ENCODE measurements at places on chromosomes 16 and 17.
A peak's percentile ranks its signal among the peaks of the same experiment; 100 is the strongest.

DNA sequence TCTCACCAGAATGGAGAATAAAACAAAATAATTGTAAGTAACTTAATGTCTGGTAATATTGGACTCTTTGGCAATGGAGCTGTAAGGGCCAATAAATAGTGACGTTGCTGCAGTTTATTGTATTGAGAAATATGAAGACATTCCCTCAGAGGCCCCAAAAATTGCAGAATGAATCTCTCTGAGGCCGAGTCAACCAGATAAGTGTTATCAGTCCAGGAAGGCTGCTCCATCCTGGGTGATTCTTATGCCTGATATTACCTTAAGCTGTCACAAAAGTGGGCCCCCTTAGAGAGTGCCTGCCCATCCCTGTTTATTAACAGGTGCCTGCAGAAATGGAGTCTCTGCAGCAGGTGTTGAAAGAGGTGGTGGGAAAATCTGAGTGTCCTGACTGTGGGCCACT, 219.2 kb downstream of the HS3ST4 start:
- no peak for DNase-seq

DNA sequence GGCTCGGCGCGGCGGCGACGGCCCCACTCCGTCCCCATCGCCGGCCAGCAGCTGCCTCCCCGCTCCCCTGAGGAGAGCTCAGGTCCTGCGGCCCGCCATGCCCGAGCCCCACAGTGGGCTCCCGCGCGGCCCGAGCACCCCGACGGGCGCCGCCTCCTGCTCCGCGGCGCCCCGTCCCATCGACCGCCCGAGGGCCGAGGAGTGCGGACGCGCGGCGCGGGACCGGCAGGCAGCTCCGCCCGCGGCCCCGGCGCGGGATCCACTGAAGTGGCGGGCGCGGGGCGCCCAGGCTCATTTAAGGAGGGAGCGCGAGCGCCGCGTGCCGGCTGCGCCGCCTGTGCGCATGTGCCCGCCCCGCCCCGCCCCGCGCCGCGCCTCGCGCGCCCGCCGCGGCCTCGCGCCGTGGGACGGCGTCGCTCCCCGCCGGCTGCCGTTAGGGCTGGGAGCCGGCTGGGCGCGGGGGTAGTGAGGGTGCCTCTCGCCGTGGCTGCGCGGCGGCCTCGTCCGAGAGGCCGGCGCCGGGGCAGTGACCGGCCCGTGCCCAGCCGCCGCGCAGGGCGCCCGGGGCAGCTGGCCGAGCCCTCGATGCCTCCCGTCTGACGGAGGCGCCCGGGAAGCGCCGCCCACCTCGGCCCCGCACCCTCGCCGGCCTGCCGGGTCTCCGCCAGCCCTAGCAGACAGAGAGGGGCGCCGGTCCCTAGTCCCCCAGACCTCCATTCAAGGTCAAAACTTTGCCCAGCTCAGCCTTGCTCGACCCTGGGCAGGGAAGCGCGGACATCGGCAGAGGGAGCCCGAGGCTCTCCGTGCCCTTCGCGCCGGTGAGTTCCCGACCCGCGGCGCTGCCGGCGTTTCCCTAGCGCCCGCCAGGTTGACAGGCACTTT, at the start of gene NETO2:
NETO2 (minus strand) TSS at position 269 of the 882 bp plus-strand sequence. CDS start 333 bp downstream, outside the sequence.
- DNase-seq: peak; percentile 72

DNA sequence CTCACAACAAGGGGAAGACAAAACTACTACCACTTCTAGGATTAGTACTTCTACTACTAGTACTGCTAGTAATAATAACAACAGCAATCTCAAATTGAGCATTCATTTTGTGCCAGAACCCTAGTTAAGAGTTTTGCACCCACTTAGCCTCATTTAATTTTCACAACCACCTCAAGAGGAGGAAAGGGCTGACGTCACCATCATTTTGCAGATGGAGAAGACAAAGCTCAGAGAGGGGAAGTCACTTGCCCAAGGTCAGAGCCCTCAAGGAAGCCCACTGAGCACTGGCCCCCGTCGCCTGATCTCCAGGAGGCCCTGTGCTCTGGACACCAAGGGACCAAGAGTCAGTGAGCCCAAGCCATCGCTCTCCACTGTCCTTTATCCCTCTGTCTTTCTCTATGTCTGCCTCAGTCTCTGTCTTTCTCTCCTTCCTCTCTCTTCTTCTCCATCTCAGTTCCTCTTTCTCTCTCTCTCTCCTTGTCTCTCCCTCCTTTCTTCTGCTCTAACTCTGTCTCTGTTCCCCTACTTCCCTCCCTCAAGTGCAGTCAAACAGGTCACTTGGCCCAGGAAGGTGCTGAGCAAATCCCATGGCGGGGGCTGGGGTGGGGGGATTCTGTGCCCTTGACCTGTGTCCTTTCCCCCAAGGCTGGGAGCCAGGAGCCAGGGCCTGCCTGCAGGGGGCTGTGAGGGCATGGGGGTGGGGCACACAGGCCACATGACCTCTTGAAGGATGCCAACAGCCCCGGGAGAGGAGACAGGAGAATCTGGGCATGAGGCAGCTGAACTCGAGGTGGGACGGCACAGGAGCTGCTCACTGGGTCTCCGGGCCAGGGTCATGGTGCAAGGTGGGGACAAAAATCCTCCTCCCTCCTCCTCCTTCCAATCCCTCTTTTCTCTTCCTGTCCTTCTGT, 11.2 kb upstream of the NGFR start:
- DNase-seq: no peak

DNA sequence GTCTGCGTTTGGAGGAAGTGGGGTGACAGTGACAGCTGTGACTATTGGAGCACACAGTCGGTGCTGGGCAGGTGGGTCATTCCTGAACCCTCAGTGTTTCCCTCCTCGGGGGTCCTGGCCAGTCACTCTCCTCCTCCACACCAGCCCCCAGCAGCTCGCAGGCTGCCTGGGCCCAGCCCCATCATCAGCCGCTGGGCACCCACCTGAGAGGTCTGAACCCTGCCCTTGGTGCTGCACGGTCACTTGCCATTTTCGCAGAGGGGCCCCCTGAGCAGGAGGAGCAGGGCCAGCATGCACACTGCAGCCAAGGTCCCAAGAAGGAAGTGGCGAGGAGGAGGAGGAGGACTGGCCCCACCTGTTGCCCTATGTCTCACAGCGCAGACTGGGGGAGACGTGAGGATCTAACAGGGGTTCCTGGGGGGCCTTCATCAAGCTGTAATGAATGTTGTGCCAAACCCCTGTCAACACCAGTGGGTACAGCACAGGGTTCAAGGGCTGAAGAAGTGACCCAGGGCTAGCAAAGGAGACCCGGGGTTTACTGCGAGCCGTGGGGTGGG, 23.0 kb downstream of the JPH3 start:
- no peak for DNase-seq

DNA sequence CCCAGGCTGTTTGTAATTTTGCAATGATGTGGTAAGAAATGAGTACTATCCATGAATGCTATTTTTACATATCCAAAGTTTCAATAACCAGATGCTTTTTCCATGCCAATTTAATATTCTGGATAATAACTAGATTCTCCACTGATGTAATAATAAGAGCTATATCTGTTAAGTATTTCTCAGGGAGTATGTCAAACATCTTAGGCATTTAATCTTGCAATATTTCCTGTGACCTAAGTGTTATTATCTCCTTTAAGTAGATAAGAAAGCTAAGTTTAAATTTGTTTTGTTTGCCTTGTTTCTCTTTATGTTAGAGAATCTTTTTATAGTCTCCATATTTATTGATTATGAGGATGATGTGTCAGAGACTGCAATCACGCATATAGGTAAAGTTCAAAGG, 32.3 kb upstream of the HS3ST3A1 start:
- no peak for DNase-seq

DNA sequence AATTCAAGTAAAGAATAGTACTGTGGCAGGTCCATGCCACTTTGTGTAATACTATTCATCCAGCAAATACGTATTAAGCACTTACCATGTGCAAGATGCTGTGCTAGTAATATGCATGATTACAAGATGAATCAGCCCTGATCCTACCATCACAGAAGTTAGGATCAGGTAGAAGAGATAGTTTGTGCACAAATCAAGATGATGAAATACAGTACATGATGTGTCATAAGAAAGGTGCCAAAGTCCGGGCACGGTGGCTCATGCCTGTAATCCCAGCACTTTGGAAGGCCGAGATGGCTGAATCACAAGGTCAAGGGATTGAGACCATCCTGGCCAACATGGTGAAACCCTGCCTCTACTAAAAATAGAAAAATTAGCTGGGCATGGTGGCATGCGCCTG, 10.9 kb downstream of the COG4 start:
- no peak for DNase-seq

GRCh38 chr17:39591958-39592954, 15.5 kb downstream of the NEUROD2 start:
- DNase-seq: no peak

DNA sequence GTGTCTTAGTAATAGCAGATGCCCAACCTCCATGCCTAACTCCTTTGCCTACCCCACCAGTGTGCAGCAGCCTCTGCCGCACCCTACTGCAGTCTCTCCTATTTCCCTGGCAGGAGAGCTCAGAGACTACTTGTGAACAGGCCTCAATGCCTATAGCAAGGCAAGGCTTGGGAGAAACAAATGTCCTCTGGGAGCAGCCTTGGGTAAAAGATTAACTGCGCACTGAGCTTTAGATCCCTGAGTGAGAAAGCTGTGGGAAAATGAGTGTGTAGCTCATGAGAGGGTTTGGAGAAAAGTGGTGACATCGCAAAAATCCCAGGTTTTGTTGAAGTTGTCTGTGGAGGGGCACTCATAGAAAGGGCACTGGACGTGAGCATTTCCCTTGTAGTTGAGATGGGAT, 335.8 kb downstream of the WWOX start:
- no peak for DNase-seq

GRCh38 chr16:79599256-79599836, 1.2 kb downstream of the MAF start:
- peak; percentile 35 for DNase-seq

GRCh38 chr16:85205747-85206471, 93.6 kb upstream of the CIBAR2 start:
- DNase-seq: no peak

DNA sequence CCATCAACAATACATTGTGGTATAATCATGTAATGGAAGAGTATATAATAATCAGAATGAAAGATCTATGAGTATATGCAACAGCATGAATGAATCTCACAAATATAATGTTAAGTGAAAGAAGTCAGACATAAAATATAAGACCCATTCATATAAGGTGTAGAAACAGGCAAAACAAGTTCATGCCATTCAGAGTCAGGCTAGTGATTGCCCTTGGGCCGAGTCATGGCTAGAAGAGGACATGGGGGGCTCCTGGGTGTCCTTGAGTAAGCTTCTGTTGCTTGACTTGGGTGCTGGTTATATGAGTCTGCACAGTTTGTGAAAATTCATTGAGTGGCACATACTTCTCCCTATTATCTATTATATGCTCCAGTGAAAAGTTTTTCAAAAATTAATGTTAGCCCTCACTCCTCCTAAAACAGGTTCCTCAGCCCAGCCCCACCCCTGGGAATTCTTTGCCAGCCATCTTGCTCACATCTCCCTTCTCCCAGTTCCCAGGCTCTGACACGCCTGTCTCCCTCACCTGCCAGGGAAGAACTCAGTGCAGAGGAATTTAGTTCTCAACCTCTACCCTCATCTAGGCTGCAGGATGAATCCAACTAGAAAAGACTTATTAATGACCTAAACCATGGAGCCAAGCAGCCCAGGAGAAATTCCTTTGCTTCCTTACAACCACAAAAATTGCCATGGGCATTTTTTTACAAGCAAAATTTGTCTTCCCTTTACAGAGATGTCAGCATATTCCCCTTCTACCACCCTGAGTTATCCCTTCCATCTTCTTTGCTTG, 52.4 kb upstream of the NFAT5 start:
- DNase-seq: no peak

GRCh38 chr17:81302861-81303333, 7.8 kb upstream of the SLC38A10 start:
- no peak for DNase-seq

- no peak for DNase-seq
Measured at GRCh38 chr16:50282955-50283631, 16.7 kb downstream of the ADCY7 start.

- no peak for DNase-seq
Measured at GRCh38 chr17:39212195-39212810, 12.2 kb downstream of the RPL19 start.

DNA sequence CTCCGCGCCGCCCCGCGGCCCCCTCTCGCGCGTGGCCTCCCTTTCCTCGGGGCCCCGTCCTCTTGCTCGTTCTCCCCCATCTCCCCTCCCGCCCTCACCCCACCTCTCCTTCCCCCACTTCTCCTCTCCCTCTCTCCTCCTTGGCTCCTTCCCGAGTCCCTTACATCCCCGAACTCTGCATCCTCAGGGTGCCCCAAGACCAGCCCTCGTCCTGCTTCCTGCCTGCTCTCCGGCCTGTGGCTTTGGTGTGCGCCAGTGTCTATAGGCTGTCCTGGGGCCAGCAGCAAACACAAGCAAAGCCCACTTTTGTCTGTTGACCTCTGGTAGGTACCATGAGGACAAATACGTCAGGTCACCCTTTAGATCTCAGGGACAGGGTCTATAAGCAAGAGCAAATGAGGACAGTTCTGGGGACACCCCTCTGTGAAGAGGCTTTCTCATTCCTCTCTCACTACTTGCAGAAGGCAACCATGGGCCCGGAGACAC, 284 bp upstream of the COPZ2 start:
- DNase-seq: peak; percentile 40

DNA sequence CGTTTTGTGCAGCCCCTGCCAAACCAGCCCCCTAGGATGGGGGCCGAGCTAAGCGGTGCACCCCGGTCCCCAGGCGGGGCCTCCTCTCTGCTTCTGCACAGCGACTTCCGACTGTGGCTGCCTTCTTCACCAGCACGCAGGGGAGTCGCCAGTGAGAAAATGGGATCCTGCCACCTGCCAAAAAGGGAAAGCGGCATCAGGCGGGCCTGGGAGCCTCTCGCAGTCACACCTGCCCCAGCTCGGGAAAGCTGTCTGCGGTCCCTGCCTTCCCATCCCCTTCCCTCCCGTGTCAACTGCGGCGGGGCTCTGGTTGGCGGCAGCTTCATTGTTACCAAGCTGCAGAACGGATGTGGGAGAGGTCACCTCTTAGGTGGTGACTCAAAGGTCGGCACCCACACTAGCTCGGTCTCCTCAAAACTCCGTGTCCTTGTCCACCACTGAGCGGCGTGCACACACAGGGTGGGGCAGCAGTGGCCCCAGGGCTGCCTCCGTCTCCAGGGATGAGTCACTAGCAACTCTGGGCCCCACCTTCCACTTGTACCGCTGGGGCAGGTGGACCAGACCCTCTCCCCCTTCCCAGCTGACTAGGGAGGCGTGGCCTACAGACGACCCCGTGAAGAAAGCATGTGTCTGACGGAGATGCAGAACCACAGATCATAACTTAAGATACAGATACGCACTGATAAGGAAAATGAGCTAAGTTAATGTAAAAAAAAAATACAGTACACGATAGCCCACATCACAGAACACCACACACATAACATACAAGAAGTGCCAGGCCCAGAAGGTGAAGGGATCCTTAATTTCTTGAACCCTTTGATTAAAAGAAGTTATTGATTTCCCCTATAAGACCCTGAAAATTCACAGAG, 1.5 kb upstream of the PCYT2 start:
- no peak for DNase-seq

Data from frontal cortex (tissue), 4 donors.